ENCODE measurements at places on chromosomes 7 and 10.

GRCh38 chr10:79260811-79261740, 86.2 kb upstream of the PPIF start:
- no peak for DNase-seq

DNA sequence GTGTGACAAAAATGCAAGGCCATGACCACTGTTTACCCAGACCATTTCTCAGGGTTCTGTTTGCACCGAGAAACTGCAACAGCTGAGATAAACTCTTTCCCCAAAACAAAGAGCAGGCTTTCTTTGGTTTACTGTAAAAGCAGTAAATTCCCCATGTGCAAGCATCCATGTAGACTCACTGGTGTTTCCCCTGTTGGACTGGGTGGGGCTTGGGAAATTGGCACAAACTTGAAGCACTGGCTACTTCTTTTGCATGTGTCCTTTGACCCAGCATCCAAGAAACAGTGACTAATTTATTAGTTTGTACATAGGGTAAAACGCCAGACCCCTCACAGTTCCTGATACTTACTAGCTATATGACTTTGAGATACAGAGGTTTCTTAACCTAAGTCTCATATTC, 12.3 kb downstream of the IQUB start:
- no peak for DNase-seq

DNA sequence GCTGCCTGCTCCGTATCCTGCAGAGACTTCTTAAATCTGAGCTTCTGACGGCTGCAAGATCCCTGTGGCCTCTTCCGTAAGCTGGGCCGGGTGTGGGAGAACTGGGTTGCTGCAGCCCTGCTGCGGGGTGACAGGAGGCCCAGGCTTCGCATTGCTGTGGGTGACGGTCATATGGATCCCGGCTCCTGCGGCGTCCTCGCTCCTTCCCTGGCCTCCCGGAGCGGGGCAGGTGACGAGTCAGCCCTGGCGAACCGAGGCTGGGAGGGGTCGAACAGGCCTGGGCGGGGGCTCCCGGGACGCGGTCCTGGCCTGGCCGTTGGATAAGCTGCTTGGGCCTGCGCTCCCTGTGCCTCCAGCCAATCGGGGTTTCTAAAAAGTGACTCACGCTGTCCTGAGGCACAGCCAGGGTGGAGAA, 7.8 kb upstream of the UBE2D1 start:
- DNase-seq: no peak

GRCh38 chr10:109968953-109969759, 38.6 kb upstream of the ADD3 start:
- DNase-seq: no peak

DNA sequence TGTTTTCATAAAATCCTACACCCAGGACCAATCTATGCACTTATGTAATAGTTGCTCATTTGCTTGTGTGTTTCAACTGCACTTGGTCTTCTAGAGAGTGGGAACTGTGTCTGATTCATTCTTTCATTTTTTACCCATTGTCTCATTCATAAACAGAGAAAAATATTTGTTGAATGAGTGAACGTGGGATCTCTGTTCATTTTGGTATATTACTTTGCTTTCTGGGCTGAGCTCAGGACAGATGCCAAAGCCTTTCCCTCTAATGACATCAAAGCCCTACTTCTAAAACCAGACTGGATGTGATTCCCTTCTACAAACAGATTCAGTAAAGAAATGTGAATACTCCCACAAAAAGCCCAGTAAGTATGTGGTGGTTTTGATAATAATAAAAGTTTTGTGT, 145.2 kb downstream of the ST7 start:
- DNase-seq: no peak

DNA sequence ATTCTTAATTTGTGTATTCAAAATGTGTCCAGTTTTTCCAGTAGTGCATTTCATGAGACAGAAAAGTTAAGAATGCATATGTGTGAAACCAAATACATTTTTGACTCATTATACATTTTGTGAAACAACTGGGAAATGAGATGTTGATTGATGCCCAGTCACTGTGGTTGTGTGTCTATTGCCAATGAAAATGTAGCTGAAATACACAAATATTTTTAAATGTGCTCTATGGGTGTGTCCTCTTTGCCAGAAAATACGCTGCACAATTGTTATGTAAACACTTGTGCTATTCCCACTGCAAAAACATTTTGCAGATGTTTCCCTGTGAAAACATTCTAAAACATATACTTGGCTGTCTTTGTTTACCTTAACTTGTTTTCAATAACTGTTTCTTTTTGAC, 395.2 kb downstream of the TFEC start:
- DNase-seq: peak; percentile 25

GRCh38 chr10:122140941-122141623, 130.0 kb upstream of the BTBD16 start:
- peak; percentile 83 for DNase-seq

DNA sequence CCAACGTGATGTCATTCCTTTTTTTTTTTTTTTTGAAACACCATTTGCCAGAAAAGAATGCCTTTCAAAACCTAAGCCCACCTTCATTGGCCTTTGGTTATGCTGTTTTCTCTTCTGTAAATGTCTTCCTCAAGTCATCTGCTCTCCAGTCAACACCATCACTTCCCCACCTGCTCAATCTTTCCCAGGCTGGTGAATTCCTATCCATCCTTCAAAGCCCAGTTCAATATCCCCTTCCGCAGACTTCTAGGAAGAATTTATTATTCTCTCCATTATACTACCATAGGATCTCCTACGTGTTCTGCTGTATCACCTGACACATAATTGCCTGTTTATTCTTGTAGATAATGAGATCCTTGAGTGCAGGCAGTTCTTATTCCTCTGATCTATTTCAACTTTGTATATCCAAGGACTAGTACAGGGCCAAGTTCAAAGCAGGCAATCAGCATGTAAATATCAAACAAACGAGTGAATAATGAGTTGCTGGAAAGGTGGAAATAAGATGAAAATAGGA, 73.5 kb upstream of the PRR15 start:
- no peak for DNase-seq

DNA sequence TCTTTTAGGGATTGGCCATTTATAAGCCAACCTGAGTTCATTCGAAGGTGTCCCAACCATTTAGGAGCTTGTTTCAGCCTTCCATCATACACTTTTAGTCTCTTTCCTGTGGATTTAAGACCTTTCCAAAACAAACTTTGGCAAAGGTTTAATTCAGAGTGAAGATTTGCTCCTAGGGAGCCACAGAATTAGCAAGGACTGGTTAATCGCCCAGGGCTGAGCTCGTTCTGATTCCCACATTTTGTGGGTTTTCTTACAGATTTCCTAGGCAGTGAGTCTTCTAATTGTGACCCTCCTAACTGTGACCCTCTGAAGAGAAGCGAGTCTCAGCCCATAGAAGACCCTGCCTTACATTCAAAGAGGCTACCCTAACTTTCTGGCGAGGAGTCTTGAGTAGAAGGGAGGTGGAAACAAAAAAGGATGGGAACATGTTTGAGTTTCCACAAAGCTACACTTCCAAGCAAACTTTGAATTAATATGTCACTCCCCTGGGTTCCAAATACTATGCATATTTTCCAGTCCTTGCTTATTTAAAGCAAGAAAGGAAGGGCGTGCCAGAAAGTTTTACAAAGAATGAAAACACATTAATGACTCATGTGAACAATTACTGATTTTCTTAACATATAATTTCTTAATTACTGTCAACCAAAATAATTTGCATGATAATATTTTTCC, 118.3 kb downstream of the ARID5B start:
- no peak for DNase-seq

DNA sequence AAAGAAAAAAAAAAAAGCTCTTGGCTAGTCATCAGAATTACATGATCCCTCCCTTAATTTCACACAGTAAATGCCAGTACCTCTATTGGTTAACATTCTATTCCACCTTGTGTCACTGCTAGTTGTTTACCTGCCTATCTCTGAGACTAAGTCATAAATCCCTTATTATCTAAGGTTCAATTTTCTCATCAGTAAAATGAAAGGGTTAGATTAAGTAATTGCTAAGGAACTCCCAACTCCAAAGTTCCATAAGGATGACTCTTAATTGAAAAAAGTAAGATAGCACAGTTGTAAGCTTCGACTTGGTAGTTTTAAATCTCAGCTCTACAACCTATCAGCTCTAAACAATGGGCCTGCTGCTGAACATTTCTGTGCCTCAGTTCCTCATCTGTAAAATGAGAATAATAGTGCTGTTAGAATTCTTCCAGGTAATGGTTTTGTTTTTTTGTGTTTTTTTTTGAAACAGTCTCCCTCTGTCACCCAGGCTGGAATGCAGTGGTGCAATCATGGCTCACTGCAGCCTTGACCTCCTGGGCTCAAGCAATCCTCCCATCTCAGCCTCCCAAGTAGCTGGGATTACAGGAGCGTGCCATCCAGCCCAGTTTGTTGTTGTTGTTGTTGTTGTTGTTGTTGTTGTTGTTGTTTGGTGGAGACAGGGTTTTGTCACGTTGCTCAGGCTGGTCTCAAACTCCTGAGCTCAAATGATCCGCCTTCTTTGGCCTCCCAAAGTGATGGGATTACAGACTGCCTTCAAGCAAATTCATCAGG, 35.6 kb downstream of the SRPK2 start:
- DNase-seq: no peak

DNA sequence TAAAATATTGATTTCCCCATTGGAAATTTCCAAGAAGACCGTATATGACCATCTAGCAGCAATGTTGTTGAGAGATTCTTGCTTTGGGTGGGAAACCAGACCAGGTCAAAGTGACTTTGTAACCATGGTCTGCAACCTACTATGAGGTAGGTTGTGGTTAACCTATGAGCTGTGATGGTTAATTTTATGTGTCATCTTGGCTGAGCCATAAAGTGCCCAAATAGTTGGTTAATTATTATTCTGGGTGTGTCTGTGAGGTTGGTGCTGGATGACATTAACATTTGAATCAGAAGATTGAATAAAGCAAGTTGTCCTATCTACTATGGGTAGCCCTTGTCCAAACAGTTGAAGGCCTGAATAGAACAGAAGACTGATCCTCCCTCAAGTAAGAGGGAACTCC, 18.3 kb upstream of the RALA start:
- no peak for DNase-seq

GRCh38 chr10:234708-235406, 99.6 kb downstream of the ZMYND11 start:
- DNase-seq: no peak

DNA sequence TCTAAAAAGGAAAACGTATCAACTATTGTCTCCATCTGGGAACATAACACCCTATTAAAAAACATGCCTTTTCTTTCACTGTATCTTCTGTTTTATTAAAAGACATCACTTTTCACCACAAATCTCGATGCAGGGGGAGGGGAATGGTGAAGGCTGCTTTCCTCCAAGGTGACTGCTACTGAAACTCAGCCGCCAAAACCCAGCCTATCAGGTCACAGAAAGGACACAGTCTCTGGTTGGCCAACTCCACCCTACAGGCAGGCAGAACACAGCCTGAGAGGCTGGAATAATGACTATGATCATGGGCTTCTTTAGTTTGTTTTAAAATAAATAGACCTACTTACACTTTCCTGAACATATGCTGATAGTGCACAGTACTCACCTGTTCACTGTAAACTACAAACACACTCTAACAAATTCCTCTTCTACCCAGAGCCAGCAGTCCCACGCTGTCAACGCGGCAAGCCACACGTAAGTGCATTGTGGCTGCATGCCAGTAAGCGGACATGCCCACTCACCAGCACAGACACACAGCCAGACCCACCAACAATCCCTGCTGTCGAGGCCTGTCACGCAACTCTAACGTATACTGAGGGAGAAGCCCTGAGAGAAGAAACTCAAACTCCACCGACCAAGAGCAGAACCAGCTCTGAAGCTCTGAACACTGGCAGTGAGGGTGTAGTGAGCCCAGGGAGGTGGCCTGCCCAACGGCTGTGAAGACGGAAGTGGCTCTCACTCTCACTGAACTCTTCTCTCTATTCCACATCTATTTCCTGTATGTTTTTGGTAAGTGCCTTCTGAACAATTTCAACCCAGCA, 41.8 kb downstream of the NCAPG2 start:
- no peak for DNase-seq

DNA sequence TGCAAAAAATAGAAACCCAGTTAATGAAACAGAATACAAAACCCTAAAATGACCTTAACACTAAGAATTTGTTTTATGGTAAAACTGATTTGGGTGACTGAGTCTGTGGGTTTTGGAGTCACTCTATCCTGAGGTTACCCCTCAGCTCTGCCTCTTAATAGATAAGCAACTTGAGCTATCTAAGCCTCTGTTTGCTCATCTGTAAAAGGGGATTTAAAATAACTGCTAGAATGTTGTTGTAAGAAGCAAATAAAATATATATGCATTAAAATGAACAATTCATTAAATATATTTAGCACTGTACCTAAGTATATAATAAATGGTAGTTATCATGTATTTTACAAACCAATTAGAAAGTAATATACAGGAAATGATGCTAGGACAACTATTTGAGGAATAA, 115.4 kb downstream of the CABCOCO1 start:
- DNase-seq: no peak

GRCh38 chr10:66654861-66655260, 271.0 kb upstream of the LRRTM3 start:
- DNase-seq: no peak

DNA sequence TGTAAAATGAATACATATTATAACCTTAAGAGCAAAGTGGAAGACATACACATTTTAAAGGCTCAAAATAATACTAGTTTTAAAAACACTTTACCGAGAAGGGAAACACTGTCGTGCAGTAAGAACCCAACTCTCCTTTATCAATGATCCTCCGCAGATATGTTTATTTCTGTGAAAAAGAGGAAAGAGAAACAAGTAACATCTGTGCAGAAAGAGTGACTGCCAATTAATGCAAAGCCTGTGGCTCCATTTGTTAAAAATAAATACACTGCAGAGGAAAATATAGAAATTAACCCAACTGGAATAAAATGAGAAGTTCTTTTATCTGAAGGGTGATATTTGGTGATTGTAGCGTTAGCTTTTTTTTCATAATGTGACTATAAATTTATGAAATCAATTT, 62.7 kb downstream of the HGF start:
- no peak for DNase-seq

DNA sequence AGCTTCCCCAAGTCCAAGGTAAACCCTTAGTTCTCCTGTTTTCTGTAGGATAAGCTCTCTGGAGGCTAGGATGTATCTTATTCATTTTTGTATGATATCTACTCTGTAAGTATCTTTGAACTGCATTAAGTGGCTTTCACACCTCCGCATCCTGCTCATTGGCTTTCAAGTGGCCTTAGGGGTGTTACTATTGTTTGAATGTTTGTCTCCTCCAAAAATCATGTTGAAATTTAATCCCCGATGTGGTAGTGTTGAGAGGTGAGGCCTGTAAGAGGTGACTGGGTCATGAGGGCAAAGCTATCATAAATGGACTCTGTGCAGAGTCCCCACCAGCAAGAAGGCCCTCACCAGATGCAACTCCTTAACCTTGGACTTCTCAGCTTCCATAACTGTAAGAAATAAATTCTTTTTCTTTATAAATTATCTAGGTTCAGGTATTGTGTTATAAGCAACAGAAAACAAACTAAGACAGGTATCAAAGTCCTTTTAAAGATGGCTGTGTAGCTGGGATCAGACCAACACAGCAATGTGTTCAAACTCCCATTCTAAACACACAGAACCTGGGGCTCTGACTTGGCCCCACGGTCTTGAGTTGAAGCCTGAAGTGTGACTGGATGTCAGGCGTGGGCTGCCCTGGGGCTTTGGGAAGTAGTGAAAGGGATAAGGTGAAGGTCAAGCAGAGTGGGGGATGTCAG, 25.9 kb downstream of the TBXAS1 start:
- DNase-seq: no peak
